ENCODE measurements at places on chromosomes 16 and 17. TPM values are rescaled to one million over a fixed set of nuclear protein-coding genes. Genes with fewer than 3 reads are reported as not detected.

DNA sequence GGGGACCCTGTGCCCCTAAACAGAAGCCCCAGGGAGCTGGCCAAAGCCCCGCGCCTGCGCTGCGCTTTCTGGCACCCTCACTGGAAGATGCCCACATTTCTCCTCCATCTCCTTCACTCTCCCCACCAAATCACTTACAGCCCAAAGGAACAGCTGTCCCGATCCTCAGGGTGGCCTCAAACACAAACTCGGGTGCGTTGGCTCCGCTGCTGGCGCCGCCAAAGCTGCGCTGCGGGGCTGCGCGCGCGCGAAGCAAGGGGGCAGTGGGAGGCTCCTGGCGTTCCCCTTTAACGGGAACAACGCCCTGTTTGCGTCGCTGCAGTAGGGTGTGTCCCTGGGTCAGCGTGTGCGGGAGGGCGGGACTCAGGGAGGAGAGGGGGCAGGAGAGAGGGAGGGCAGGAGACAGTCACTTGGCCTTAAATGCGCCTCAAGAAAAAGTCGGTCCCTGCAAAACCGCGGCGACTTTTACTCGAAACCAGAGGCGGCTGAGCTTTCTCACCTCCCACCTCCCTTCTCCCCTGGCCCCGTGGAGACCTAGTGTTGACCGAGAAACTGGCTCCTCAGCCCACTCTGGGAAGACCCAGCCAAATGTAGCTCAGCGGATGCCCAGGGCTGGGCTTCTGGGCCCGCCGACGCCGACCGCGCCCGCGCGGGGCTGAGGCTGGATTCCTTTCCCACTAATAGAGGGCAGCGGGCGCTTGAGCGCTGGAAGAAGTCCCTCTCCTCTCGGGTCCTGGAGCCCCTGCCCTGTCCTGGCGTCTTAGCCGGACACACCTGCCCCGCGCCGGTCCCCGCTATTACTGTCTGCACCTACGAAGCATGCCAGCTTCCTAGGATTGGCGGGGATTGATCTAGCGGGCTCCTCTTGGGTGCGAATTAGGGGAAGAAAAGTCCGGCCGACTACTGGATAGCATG, 2.6 kb downstream of the PMP22 start:
- peak; percentile 94 for DNase-seq

GP1BA gene
- not detected for total RNA-seq

GRCh38 chr17:13931111-13931526, 138.2 kb upstream of the COX10 start:
- no peak for DNase-seq

DNA sequence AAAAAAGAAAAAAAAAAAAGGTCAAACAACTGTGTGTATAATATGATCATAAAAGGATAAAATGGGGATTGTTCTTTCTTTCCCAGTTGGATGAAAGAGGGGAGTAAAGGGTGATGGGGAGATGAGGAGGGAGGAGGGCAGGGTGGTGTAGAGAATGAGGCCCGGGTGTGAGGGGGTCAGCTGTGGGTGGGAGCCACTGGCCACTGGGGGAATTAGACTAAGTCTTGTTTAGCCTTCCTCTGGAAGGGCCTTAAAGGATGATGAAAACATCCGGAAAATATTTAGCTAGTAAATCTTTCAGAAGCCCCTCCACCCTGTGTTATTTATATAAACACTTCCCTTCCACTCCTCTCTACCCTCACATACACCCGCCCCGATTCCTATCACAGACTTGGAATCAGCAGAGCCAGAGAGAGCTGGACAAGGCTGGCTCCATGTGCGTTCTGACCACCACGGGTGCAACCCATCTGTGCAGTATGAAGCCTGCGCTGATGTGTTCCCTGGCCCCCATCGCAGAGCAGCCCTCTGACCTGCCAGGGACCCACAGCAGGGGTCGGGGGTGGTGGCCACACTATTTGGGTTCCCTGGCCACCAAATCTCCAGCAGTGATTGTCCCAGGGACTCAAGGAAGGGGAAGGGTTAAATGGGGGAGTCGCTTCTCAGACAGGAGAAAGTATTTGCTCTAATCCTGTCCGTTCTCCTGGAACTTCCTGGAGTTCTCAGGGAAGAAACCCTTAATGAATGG, 72.7 kb downstream of the GAS7 start:
- peak; percentile 56 for DNase-seq

DNA sequence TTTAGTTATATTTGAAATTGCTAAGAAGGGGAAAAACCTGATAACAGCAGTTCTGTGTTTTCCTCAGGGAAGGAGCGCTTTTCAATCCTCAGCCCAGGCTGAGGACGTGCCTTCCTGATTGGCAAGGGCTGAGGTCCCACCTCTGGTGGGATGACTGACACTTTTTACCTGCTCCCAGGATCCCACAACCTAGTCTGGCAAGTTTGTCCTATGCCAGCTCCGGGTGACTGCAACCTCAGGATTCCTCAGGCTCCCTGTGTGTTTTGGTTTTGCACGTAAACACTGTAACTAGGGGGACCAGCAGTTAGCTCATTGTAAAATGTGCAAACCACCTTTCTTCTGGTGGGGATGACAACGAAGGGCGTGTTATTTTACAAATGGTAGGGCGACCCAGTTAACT, 7.5 kb downstream of the MARCHF10 start:
- no peak for DNase-seq

GRCh38 chr17:67862614-67863217, 37.4 kb downstream of the BPTF start:
- no peak for DNase-seq

DNA sequence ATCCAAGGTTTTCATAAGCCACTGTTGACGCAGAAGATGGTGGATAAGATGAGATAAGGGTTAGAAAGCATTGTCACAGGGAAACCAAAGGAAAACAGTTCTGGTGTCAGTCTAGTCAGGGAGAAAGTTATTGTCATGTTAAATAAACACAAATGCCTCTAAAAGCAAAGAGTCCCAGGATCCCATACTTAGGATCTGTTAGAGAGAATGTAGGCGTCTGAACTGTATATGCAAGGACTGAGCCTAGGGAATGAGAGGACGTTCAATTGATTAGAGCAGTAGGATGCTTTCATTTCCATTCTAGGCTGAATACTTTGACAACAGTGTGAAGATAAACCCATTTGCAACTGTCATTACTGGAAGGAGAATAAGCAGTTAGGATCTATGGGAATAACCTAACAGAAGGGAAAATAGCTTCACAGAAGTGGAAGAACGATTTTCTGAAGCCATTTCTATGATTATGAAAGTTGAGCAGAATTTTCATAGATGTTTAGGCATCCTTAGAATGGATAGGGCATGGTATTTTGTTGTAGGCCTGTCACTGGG, 1149.1 kb upstream of the CDH8 start:
- no peak for DNase-seq

GRCh38 chr16:17304491-17305119, 166.2 kb downstream of the XYLT1 start:
- DNase-seq = no peak

DNA sequence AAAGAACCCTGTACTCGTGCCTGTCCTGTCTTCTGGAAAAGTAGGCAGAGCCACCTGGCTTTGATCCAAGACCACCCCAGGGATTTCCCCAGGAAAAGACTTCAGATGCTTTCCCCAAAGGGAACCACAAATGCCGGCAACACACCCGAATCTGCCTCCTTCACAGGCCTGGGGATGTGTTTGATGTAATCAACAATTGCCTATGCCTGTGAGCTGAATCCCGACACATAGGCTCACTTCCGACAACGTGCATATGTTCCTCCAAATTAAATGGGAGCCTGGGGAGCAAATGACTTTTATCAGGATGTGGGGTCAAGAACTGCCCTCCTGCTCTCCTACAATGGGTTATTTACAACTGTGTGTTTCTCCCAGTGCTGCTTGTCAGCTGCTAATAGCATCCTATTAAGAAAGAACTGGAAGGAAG, 535.2 kb upstream of the CDH11 start:
- DNase-seq = no peak

MT1M gene
- total RNA-seq = 6.7 TPM

SPATA22 gene
- 0.67 TPM for total RNA-seq

GRCh38 chr16:26665166-26665939, 401.4 kb upstream of the C16orf82 start:
- no peak for DNase-seq

SYCE1L gene
- total RNA-seq = 3.9 TPM

- DNase-seq = no peak
These were observed 164.4 kb upstream of the GSE1 start for GRCh38 chr16:85448557-85449190.

- DNase-seq = no peak
These were observed 240.3 kb upstream of the IRX3 start for GRCh38 chr16:54526916-54527315.

DNA sequence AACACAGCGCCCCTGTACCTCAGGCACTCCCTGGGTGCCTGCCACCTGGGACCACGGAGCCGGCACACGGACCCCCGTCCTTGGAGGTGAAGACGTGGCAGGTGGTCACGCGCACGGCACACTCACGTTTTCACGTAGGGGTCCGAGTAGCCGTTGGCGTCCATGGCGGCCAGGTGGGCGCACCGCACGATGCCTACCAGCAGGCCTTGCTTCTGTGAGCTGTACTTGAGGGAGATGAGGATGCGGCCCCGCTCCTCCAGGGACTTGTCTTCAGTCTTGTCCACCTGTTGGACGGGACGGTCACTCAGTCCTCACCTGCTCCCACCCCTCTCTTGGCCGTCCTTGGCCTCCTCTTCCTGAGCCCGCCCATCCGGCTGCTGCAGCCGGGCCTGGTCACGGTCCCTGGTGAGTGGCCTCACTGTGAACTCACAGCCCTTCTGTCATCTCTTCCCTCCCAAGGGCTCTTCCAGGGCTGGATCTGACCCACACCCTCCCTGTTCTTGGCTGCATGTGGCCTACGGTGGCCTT, 18.8 kb downstream of the SCGB1C2 start:
- no peak for DNase-seq

- no peak for DNase-seq
These were observed 4.4 kb upstream of the CALB2 start for GRCh38 chr16:71354156-71354555.

GRCh38 chr16:35730251-35730650, 2270.8 kb downstream of the TP53TG3F start:
- no peak for DNase-seq

GRCh38 chr17:32520104-32520701, 33.4 kb downstream of the CDK5R1 start:
- no peak for DNase-seq

DNA sequence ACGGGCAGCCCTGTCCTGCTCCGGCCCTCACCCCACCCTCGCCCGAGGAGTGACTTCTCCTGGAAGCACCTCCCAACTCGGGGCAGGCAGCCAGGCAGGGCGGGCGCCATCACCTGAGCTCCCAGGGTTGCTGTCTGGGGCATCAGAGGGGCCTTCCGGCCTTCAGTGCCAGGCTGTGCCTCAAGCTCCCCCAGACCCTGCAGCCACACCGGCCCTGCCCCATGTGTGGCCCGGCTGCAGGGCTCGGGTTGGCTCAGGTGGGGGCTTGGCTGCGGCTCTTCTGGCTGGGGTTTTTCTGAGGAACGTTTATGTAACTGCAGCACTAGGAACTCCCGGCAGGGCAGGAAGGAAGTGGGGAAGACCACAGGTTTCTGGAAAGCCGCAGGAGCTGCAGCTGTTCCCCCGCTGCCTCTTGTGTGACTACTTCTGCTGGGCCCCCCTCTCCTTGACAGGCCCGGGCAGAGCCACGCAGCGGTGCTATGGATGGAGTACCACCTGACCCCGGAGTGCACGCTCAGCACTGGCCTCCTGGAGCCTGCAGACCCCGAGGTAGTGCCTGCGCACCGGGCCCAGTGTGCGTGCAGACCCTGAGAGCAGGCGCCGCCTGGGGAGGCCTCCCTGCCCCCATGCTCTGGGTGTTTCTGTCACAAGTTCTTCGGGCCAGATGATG, 45.6 kb downstream of the PRMT7 start:
- no peak for DNase-seq

SRCIN1 gene
- total RNA-seq = 4.5 TPM

DNA sequence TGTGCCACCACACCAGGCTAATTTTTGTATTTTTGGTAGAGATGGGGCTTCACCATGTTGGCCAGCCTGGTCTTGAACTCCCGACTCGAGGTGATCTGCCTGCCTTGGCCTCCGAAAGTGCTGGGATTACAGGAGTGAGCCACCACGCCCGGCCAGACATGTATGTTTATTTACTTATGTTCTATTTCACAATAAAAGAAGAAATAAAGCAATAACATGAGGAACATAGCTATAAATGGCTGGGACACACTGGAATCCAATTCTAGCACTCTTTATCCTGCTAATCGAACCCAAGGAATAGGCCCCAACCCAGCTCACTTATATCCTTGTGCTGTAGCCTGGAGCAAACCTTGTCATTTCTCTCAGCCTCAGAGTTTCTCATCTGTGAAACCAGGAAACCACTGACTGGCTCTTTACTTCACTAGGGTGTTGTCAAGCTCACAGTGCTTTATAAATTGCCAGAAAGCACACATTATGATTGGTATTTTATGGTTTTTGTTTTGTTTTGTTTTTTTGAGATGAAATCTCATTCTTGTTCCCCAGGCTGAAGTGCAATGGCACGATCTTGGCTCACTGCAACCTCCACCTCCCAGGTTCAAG, 4.3 kb upstream of the ODAD4 start:
- no peak for DNase-seq

PPP1R27 gene
- total RNA-seq = not detected

GRCh38 chr17:44049294-44050060, 17.0 kb downstream of the LSM12 start:
- no peak for DNase-seq

RDM1 gene
- not detected for total RNA-seq

DNA sequence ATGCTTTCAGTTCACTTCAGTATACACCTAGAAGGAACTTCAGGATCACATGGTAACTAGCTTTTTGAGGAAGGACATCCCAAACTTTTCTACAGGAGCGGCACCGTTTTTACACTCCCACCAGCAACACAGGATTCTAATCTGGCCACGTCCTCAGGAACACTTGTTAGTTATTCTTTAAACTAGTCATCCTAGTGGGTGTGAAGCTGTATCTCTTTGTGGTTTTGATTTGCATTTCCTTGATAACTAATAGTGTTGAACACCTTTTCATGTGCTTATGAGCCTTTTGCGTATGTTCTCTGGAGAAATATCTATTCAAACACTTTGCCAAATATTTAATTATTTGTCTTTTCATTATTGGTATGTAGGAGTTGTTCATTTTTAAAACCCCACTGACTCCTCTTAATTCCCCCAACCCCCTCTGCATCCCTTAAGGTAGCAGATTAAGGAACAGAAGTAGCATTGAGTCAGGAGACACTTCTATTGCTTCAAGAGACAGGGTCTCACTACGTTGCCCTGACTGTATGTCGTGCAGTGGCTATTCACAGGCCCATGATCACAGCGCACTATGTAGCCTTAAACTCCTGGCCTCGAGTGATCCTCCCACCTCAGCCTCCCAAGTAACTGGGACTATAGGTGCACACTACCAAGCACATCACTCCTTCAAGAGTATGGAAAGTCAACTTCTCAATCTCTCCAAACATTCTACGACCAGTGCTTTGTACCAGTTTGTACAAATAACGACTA, 25.4 kb downstream of the YWHAE start:
- no peak for DNase-seq

HYDIN gene
- 3.4 TPM for total RNA-seq

DNA sequence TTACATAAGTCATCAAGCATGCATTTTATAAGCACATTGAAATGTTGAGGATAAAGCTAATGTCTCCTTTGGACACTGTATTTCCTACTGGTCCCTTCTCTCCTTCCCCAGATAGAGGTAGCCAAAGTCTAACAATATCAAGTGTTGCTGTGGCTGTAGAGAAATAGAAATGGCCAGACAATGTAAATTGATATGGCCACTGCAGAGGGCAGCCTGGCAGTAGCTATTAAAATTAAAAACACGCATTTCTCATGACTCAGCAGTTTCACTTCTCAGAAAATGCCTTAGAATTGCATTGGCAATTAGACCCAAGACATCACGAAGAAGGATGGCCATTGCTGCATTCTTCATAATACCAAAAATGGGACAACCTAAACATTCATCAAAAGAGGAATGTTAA, 46.8 kb upstream of the MRTFB start:
- no peak for DNase-seq

- DNase-seq = no peak
These were observed 46.7 kb downstream of the MAP2K6 start for GRCh38 chr17:69460963-69461922.
